ENCODE measurements at places on chromosomes 16 and 17.

- DNase-seq, result no peak
Observed at GRCh38 chr17:33896263-33896662, 358.8 kb upstream of the CCL2 start.

GRCh38 chr16:23705517-23705902 lies 7.5 kb downstream of the ERN2 start:
- no peak for DNase-seq

GRCh38 chr16:53052519-53053501 lies at the start of gene CHD9NB:
TSS of gene CHD9NB (minus strand) at chr16:53052897. CDS start at chr16:53044158, 8,739 bp downstream.
- DNase-seq, result no peak

GRCh38 chr16:87674419-87674818 lies 72.1 kb downstream of the JPH3 start:
- no peak for DNase-seq

DNA sequence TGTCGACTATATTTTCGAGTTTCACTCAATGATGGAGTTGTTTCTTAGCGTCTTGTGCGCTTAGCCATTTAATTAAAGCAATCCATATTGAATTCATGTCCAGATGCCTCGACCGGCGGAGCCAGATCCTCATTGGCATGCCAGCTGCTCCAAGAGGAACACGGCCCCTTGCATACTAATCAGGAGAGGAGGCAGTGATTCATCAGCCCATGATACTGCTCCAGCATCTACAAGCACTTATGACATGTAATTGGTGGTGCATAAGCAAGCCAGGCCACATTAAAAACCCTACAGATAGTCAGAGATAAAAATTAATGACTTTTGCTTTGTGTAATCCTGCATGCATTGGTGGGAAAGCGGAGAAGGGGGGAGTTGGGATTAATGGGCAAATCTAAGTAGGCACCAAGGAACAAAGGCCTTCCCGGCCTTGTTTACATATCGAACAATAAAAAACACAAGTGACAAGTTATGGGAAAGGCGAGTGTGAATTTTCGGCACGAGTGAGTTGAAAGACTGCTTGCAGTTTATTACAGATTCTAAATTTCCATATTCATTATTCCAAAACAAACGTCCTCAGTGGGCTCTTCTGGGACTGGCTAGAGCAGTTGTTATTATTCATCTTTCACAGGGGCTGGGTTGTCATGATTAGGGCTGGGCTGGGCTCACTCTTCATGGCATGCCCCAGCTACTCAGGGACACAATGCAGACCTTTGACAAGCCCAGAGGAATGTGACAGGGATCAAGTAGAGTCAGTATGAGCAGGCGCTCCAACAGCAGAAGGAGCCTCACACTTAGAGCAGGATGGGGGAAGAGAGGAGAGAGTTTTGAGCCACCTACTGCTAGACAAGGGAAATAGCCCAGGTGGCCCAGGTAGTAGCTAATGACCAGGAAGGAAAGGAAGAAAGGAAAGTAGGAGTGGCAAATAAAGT lies 281.7 kb upstream of the ZFHX3 start:
- DNase-seq, result no peak

All from CD4-positive, alpha-beta memory T cell (primary cell).